ENCODE measurements at places on chromosomes 11 and 22.
A peak's percentile ranks its signal among the peaks of the same experiment; 100 is the strongest.

GRCh38 chr11:82183346-82183745 is 550.3 kb downstream of the FAM181B start:
- no peak for DNase-seq

- DNase-seq = no peak
Observed at GRCh38 chr11:65132238-65132987, 1.9 kb downstream of the SYVN1 start.

DNA sequence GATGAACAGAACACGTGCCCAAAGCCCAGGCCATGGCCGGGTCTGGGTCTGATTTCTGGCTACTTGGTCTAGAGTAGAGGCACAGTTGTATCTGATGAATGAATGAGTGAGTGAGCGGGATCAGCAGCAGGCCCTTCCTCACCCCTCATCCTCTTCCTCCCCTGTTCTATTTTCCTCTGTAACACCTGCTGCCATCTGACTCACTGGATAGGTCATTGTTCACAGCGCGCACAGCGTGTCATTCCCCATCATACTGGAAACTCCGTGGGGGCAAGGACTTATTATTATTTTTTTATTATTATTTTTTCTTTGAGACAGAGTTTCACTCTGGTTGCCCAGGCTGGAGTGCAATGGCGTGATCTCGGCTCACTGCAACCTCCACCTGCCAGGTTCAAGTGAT is 13.9 kb downstream of the NCF4 start:
- no peak for DNase-seq

- DNase-seq = peak; percentile 9
Observed at GRCh38 chr11:100719809-100720221, 32.7 kb downstream of the ARHGAP42 start.

- peak; percentile 48 for DNase-seq
Observed at GRCh38 chr22:41943661-41944209, 3.2 kb downstream of the CENPM start.

DNA sequence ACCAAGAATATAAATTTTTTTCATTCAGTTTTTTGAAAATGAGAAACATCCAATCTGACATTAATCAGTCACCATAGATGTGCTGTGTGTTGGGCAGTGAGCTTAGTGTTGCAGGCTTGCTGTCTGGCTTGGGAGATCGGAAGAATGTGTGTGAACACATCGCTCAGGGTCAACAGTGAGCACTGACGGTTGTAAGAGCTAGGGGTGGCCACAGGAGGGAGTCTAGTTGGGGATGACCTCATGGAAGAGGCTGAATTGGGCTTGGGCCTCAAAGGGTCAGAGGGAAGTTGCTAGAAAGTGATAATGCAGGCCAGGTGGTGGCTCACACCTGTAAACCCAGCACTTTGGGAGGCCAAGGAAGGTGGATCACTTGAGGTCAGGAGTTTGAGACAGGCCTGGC is 375.4 kb downstream of the DDX10 start:
- no peak for DNase-seq

DNA sequence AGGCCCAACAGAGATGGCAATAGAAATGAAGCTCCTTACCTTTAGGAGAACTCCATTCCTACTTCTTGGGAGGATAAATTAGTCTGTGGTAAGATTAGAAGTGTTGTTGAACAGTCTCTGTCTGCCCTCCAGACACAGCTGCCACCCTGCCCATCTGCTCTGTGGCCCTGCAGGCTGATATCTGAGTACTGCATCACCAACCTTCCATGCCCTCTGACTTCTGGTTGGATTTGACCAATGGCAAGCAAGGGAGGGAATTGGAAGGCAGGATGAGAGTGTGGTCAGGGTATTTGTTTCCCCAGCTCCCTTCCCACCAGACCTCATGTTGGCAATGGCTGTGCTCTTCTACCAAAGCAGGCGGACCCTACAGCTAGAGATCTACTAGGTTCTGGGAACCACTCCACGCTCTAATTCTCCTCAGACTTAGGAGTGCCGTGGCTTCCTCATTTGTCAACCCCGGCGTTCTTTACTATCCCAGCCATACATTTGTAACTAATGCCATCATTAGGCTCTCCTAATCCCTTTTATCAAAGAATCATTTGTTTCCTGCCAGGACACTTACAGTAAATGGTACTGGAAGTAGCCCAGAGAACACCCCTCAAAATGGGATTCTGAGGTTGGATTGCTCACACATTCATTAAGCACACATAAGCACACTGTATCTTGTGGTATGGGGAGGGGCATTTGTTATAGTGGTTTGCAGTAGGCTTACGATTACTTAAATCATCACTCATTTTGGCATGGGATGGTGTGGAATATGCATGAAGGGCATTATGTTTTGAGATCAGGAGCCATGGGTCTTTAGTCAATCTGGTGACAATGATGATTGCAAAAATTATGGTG is 35.4 kb upstream of the CD44 start:
- no peak for DNase-seq

DNA sequence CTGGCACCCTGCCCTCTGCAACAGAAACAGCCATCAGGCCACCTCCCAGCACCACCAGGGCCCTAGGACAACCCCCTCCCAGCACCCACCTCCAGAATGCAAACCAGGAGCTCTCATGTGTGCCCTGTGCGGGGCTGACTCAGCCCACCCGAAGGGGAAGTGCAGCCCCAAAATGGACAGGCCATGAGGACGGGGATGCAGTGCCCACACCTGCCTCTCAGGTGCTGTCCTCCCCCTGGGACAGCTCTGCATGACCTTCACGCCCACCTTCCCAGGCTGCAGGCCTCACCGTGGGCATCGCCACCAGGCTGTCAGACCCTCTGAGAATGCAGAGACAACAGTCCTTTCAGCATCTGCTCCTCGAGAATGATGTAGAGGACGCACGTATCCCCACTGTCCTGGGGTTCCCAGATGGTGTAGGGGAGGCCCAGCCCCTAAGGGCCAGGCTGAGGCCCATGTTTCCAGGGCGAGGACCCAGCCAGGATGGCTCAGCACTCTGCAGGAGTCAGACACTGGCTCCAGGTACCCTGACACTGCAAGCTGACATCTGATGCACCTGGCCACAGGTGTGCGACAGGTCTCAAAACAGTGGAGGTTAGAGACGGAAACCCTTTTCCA is 13.5 kb downstream of the MOB2 start:
- no peak for DNase-seq

- DNase-seq = peak; percentile 48
Observed at GRCh38 chr11:76248210-76248609, 41.9 kb upstream of the WNT11 start.

- no peak for DNase-seq
Observed at GRCh38 chr11:47204637-47204989, 10.2 kb upstream of the DDB2 start.

DNA sequence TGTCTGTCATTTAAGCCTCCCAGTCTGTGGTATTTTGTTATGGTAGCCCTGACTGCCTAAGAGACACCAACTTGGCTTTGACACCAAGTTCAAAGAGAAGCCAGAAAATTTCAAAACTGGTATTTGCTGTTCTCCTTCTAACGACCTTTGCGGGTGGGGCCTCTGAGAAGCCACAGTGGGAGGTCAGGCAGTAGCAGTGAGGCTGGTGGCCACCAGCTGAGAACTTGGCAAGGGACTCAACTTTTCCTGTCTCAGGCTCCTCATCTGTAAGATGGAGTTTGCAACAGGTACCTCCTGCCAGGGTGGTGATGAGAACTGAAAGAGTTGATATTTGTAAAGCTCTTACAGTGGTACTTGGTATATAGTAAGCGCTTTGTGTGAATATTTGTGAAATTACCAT is 183.4 kb downstream of the BCR start:
- no peak for DNase-seq

- DNase-seq = no peak
Observed at GRCh38 chr11:101428918-101429317, 154.9 kb downstream of the TRPC6 start.

DNA sequence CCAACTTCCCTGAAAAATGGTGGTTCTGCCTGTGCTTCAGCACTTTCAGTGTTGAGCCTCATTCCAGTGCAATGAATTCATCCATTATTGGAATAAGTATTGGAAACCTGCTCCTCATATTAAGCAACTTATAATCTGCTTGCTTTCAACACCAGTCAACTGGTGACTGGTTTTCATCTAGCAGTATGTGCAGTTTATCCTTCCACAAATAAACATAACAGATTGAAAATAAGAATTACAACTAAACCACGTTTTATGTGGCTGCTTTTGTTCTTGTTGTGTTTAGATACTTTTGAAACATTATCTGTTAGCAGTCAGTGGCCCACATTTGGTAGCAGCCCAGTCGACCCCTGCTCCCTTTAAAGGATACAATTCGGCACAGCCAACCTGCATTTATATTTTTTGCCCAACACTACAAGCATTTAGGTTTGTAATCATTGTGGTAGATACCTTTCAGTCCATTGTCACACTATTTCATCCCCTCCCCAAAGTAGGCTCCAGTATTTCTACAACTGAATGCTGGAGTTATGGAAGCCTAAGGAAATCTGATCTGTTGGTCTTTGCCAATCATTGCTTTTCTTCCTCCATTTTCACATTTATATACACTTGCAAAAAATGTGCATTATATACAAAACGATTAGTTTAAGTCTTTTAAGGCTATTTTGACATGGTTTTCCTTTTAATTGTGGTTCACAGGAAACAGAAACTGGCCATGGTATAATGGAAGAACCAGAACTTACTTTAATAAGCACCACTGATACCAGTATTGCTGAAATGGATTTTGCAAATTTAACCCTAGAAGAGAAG is 13.1 kb downstream of the TAF1D start:
- no peak for DNase-seq

GRCh38 chr22:21989049-21989448 is 6.5 kb upstream of the TOP3B start:
- DNase-seq = no peak

DNA sequence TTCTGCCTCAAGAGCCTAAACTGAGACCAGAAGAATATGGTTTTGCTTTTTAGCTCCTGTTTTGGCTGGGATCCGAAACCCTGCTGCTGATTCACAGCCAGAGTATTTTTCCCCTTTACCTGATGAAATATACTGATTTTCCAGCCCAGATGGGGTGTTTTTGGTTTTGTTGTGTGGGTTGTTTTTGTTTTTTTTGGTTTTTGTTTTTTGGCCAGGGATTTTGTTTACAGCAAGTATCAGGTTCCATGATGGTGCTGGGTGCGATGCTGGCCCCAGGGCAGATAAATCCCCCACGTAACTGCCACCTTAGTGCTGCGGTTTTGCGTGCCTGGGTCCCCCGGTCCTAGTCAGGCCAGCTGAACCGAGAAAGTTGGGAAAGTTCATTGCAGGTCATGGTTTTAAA is 103.7 kb downstream of the ZBTB16 start:
- no peak for DNase-seq

DNA sequence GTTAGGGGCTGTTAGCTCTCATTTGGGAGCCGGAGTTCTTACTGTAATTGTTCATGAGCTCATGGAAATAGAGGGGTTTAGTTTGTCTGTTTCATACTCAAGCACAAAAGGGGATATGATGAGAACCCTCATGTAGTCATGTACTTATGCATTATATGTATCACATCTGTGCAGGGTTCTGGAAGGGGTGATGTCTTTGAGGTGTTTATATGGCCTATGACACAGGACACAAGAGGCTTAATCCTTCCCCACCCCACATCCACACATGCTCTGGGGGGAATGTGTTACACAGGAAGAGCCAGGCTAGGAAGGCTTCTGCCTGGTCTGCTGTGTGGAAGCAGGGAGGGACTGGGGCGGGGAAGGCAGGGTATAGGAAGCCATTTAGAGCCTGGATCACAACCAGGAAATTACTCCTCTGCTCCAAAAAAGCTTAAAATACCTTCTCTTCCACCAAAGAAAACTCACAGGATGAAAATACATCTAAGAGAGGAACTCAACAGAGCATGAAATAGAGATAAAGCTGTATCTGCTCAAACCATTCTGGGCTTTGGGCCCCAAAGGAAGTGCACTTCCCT is 316.1 kb downstream of the TMEM135 start:
- no peak for DNase-seq

DNA sequence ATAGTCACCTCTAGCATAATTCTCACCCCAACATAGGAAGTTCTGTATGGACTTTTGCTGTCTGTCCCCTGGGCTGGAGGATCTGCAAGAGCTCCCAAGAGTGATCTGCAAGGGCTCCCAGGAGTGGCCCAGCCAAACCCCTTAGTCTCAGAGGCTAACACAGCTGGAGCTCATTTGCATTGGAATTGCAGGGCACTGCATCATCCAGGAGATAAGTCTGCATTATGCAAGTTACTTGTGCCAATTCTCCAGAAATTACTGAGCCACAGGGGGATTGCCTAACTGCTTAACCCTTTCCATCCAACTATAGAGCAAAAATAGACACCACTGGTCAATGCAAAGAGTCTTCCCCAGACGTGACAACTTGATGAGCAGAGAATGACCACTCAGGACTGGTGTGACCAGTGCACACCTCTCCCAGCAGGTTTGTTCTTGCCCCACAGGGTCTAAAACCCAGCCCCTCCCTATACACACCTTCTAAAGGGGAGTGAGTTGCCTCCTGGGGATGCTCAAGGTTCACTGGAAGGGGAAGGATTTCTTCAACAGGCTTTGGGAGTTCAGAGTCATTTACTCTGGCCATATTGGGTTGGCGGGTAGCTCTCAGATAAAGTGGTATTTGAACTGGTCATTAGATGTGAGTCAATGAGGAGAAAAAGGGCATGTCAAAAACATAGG is 38.4 kb downstream of the POU2AF3 start:
- no peak for DNase-seq

DNA sequence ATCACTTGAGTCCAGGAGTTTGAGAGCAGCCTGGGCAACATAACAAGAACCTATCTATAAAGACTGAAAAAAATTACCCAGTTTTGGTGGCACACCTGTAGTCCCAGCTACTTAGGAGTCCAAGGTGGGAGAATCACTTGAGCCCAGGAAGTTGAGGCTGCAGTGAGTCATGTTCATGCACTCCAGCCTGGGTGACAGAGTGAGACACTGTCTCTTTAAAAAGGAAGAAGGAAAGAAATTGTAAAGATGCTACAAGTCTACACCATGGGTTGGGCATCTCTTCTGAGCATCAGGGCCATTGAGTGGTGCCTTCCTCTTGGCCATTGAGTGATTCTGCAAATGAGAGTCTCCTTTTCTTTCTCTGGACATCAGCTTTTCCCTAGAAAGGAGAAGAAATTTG is 15.7 kb upstream of the MTMR3 start:
- no peak for DNase-seq

GRCh38 chr11:48170241-48171233 is 46.1 kb upstream of the OR4B1 start:
- DNase-seq = no peak

DNA sequence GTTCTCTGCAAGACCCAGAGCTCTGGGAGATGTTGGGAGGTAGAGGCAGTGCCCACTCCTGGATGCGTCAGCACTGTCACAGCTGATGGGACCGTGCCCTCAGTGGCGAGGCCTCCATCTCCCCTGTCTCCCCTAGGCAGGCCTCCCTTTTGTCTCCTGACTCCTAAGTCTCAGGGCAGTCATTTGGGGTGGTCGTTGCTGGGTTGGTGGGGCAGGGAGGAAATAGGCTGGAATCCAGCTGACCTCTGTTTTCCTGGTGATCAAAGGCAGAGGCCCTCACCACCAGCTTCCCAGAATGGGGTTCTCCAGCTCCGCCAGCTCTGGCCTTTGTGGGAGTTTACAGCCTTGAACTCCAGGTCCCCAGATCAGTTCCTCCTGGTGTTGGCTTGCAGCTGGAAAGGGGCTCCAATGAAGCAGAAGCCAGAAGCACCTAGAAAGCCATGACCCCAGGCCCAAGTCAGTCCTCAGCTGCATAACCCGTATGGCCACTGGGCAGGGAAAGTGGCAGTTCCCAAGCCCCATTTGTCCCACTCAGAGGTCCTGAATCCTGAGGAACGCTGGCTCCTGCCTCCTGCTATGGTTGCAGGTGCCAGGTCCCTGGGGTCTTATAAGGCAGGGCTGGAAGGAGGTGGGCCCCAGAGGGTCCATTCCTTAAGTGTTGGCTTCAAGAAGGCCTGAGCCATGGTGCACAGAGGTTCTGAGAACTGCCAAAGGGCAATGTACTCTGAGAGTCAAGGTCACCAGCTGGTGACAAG is 7.3 kb upstream of the FXYD2 start:
- DNase-seq = no peak

- DNase-seq = no peak
Observed at GRCh38 chr11:45560913-45561281, 104.5 kb downstream of the CHST1 start.
